NCI-H1930 (cell line): ENCODE measurements at places on chromosomes 4 and X.

- no peak for DNase-seq
Measured at GRCh38 chrX:134746410-134746785, 88.1 kb upstream of the PLAC1 start.

DNA sequence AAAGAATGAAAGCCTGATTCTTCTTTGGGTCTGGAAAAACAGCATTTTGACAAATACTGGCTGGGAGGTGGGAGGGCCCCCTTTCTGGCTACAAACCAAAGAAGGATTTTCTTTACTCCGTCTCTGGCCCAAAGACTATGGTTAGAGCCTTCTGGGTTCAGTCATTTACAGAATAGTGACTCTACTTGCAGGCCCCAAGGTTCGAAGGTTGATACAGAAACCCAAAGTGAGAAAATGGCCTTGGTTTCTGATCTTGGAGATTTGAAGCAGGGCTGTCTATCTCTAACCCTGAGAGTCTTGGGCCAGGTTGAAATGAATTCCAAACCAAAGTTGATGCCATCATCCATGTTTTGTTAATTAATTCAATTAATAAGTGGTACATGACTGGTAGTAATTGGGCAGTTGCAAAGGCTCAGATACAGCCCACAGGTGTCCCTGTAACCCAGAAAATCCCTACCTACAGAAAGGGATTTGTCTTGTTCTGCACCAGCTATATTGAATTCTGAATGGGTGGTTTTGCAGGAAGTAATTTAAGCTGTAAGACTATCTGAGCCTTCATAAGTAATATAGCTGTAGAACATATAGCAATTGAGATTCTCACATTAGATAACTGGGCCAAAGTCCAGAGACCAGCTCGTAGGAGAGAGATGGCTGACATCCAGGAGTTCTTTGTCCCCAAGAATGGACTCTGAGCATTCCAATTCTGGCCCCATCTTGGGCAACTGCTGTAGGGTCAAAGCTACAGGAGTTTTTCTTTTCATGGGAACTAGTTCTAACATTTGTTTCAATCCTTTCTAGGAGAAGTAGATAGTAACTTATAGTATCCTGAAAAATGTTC is 34.5 kb downstream of the CHRNA9 start:
- no peak for DNase-seq

GRCh38 chrX:2316534-2316933 is 184.2 kb downstream of the DHRSX start:
- no peak for DNase-seq

DNA sequence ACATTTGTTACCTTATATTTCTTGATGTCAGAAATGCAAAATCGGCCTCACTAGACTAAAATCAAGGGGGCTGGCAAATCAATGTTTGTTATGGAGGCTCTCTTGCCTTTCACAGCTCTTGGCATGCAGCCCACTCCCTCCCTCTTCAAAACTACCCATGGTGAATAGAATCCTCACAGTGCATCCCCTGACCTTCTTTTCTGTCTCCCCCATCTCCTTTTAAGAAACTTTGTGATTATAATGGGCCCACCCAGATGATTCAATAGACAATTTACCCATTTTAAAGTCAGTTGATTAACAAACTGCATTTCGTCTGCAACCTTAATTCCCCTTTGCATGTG is 184.0 kb downstream of the PCDH7 start:
- no peak for DNase-seq

GRCh38 chr4:62159306-62159705 is 959.2 kb downstream of the ADGRL3 start:
- DNase-seq: no peak

- no peak for DNase-seq
Measured at GRCh38 chr4:30776921-30777415, 56.8 kb downstream of the PCDH7 start.

- no peak for DNase-seq
Measured at GRCh38 chr4:113146876-113147358, 97.5 kb downstream of the ANK2 start.

GRCh38 chr4:25089051-25089763 is 58.5 kb upstream of the LGI2 start:
- no peak for DNase-seq

GRCh38 chr4:107018344-107018735 is 17.8 kb downstream of the DKK2 start:
- no peak for DNase-seq

DNA sequence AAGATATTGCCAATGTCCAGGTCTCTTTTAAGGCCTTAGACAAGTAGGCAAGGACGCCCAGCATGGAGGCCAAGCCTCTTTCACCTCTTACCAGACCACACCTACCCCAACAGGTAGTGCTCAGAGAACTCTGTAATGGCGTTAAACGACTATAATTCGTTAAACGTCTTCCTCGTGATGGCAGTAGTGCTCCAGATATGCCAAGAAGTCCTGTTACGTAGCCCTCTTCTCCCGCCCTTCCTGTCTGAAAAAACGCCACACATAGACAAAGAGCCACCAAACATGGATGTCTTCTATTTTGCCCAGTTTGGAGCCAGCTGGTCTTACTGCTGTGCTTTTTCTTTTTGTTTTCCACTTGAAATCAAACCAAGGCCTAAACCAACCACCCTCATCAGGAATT is 190.7 kb downstream of the OR13H1 start:
- no peak for DNase-seq

- no peak for DNase-seq
Measured at GRCh38 chr4:83370640-83370906, 35.9 kb upstream of the HPSE start.

- DNase-seq: no peak
Measured at GRCh38 chr4:140807491-140808252, 51.5 kb upstream of the TBC1D9 start.

GRCh38 chr4:7967501-7968261 is 28.0 kb upstream of the AFAP1 start:
- no peak for DNase-seq

DNA sequence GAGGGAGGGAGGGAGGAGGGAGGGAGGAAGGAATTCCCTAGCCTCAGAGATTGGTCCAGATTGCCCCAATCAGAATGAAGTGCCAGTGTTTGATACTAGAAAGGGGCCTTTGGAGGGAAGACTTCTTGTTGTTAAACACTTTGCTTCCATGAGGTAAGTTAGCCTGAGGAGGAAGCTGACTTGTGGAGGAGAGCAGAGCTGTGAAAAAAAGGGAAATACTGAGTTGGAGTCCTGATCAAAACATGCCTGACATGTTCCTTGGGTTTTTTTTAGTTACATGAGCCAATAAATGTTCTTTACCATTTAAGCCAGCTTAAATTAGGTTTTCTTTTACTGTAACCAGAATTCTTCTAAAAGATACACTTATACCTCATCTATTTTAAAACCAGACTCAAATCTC is 57.6 kb downstream of the GSX2 start:
- no peak for DNase-seq

- DNase-seq: no peak
Measured at GRCh38 chrX:81215685-81216084, 13.8 kb downstream of the SH3BGRL start.

DNA sequence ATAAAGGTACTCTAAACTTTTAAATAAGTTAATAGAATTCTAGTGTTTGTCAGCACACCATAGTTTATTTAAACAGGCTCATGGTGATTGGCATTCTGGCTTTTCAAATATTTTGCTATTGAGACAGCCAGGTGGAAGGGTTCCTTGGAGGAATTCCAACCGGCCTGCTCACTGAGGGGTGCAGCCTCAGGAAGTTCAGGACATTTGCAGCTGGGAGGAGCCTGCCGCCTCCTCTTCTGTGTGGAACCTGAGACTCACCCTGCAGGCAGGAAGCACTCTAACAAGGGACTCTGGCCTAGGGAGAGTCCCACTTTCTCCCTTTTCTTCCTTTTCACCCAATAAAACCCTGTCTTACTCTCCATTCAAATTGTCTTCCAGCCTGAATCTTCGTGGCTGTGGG is 1328.0 kb downstream of the FSTL5 start:
- DNase-seq: no peak

GRCh38 chr4:73945674-73946449 is 36.0 kb downstream of the PF4 start:
- no peak for DNase-seq
